Cardiac muscle cell (in vitro differentiated cells and primary cell): ENCODE measurements at places on chromosomes 2 and 18.
A peak's percentile ranks its signal among the peaks of the same experiment; 100 is the strongest.

DNA sequence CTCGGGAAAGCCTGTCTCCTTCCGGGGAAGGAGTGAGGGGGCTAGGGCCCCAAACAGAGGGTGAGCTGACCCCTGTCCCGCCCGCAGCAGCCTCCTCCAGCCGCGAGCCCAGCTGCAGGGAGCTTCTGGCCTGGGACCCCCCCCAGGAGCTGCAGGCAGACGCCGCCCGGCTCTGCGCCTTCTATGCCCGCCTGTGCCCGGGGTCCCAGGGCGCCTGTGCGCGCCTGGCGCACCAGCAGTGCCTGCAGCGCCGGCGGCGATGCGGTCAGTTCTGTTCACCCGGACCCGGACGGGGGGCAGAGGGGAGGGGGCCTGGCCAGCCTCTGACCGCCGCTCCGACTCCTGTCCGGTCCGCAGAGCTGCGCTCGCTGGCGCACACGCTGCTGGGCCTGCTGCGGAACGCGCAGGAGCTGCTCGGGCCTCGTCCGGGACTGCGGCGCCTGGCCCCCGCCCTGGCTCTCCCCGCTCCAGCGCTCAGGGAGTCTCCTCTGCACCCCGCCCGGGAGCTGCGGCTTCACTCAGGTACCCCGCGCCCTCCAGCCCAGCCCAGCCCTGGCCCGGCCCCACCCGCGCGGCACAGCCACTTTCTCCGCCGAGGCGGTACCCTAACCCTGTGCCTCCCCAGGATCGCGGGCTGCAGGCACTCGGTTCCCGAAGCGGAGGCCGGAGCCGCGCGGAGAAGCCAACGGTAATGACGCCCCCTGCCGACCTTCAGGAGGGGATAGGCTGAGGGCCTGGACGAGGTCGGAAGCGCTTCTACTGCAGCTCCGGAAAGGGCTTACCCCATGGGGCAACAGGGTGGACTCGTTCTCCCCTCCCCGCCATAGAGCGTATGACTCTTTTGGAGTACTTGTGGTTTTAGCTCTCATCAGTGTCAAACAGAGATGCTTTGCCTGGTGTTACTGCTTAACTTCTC lies 2.0 kb upstream of the CHRND start:
- no peaks in the 10 kb centered on the region for H3K36me3 ChIP-seq
- peak overlapping the region; percentile 27 for H3K4me3 ChIP-seq
- peaks cover 53% of the 10 kb centered on the region for H3K27me3 ChIP-seq
- DNase-seq = peak; percentile 85
- H3K27ac ChIP-seq = no peak overlapping the region

- no peaks in the 10 kb centered on the region for H3K27me3 ChIP-seq
- peak overlapping the region; percentile 73 for H3K4me3 ChIP-seq
- no peak overlapping the region for H3K27ac ChIP-seq
- peaks cover 11% of the 10 kb centered on the region for H3K4me1 ChIP-seq
- DNase-seq = peak; percentile 49
Measured at GRCh38 chr2:88692187-88692586, 714 bp downstream of the RPIA start.

GRCh38 chr18:79571211-79572092 lies 108.2 kb upstream of the CTDP1 start:
- no peak overlapping the region for H3K27ac ChIP-seq
- H3K4me3 ChIP-seq = no peak overlapping the region
- no peaks in the 10 kb centered on the region for H3K36me3 ChIP-seq
- no peaks in the 10 kb centered on the region for H3K27me3 ChIP-seq
- H3K4me1 ChIP-seq = no peaks in the 10 kb centered on the region
- no peak for DNase-seq

- DNase-seq = no peak
- H3K36me3 ChIP-seq = peaks cover 35% of the 10 kb centered on the region
- peaks cover 26% of the 10 kb centered on the region for H3K4me1 ChIP-seq
- no peak overlapping the region for H3K4me3 ChIP-seq
- H3K27me3 ChIP-seq = no peaks in the 10 kb centered on the region
Measured at GRCh38 chr2:63862806-63863205, 21.1 kb downstream of the UGP2 start.

DNA sequence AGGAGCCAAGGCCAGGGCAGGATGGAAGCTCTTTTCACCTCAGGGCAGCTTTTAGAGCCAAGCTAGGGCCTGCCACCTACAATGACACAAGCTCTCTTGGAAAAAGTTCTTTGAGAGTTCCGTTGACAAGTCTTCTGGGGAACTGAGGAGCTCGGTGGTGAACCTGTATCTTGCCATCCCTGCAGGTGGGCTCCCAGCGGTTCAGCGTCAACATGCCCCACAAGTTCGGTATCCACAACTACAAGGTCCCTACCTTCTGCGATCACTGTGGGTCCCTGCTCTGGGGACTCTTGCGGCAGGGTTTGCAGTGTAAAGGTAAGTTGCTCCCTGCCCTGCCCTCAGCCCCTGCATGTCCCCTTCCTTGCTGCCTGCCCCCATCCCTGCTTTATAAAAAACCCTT lies 312.8 kb upstream of the EPAS1 start:
- no peak overlapping the region for H3K4me3 ChIP-seq
- H3K36me3 ChIP-seq = peaks cover 4% of the 10 kb centered on the region
- no peak for DNase-seq

DNA sequence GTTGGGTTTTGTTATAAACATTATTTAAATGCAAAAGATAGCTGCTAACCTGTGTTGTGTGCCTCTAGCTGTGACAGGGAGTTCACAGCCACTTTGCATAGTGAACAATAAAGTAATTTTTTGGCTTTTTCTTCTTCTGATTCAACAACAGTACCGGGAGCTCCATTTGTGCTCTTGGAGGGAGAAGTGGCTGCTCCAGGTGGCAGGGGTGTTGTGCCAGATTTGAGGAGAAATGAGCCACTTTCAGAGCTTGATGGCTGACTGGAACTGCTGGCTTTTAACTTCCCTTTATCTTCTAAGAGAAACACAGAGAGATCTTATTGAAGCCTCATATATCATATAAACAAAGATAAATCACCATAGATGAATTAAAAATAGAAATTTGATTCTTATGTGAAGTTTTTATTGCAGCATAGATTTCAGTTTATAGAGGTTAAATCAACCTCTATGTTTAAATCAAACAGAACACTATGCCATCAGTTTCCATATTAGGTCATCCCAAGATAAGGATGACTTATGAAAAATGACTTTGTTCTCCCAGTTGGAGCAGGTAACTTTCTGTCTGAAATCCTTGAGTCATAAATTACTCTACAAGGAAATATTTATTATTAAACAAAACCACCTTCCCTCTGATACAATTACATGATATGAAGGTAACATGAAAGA lies 182.0 kb upstream of the SESTD1 start:
- no peak overlapping the region for H3K4me3 ChIP-seq
- no peaks in the 10 kb centered on the region for H3K27me3 ChIP-seq
- no peak for DNase-seq
- H3K27ac ChIP-seq = no peak overlapping the region
- H3K4me1 ChIP-seq = peaks cover 20% of the 10 kb centered on the region

DNA sequence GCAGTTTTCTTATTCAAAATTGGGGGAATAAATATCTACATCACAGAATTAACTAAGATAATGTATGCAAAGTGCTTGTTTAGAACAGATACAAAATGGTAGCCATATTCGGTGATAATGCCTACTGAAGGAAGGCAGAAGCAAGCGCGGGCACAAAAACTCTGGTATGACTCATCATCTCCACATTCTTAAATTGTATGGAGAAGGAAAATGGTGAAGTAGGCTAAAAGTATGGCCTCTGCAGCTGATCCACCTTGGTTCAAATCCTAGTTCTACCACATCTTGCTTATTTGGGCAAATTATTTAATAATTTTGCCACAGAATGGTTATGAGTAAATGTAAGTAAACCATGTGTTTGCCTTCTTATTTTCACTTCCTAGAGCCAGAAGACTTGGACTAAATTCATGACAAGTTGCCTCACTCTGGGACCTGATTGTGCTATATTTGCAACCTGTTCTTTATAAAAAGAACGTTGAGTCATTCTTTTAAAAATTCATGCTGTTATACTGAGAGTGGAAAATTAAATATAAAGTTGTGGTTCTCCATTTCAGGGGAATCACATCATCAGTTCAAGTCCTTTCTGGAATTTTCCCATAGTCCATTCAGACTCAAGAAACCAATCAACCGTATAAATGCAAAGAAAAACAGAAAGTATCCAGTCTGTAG lies 9.0 kb upstream of the CDK15 start:
- H3K4me1 ChIP-seq = no peaks in the 10 kb centered on the region
- H3K27me3 ChIP-seq = no peaks in the 10 kb centered on the region
- H3K36me3 ChIP-seq = no peaks in the 10 kb centered on the region
- no peak overlapping the region for H3K27ac ChIP-seq
- H3K4me3 ChIP-seq = no peak overlapping the region

DNA sequence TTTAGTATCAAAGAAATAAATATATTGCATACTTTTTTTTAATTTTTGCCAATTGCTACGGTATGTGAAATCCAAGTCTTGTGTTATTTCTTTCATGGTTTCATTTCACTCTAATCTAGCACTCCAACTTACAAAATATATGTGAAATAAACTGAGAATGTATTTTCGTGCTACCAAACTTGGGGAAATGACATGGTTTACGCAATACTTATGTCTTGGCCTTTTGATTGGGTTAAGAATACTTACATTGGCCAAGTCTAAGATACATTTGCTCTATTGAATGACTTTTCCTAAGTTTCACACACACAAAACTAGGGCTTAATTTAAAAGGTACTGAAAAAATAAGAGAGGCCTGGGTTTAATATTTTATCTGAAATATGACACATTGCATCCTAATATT lies 80.5 kb downstream of the VRK2 start:
- no peak overlapping the region for H3K4me3 ChIP-seq
- no peak overlapping the region for H3K27ac ChIP-seq
- peaks cover 4% of the 10 kb centered on the region for H3K4me1 ChIP-seq

- H3K4me3 ChIP-seq = no peak overlapping the region
- H3K36me3 ChIP-seq = peaks cover 8% of the 10 kb centered on the region
- H3K4me1 ChIP-seq = no peaks in the 10 kb centered on the region
- no peak overlapping the region for H3K27ac ChIP-seq
Measured at GRCh38 chr2:61862085-61862484, 8.2 kb upstream of the FAM161A start.

DNA sequence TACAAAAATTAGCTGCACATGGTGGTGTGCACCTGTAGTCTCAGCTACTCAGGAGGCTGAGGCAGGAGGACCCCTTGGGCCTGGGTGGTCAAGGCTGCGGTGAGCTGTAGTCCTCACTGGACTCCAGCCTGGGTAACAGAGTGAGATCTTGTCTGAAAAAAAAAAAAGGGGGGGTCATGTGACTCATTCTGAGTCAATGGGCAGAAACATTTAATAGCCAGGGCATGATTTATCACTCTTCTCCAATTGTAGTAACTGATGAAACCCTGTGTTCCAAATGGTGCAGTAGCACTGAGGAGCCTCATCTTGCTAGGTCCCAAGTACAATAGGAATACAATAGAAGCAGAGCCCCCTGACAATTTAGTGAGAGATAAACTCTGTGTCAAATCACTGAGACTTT lies 78.9 kb upstream of the CCDC68 start:
- no peaks in the 10 kb centered on the region for H3K27me3 ChIP-seq
- H3K4me1 ChIP-seq = no peaks in the 10 kb centered on the region
- DNase-seq = no peak
- H3K27ac ChIP-seq = no peak overlapping the region
- no peaks in the 10 kb centered on the region for H3K36me3 ChIP-seq

GRCh38 chr2:196839574-196839973 lies 30.4 kb upstream of the C2orf66 start:
- no peak overlapping the region for H3K4me3 ChIP-seq
- no peak for DNase-seq
- no peaks in the 10 kb centered on the region for H3K4me1 ChIP-seq

GRCh38 chr2:221562226-221562625 lies 9.9 kb downstream of the EPHA4 start:
- no peak overlapping the region for H3K4me3 ChIP-seq
- H3K27me3 ChIP-seq = no peaks in the 10 kb centered on the region
- no peak for DNase-seq
